ENCODE measurements at places on chromosomes 6 and 20.

- DNase-seq = no peak
Measured at GRCh38 chr6:71727632-71728294, 158.6 kb upstream of the RIMS1 start.

GRCh38 chr6:40817369-40817768 is 221.7 kb downstream of the UNC5CL start:
- DNase-seq = no peak

DNA sequence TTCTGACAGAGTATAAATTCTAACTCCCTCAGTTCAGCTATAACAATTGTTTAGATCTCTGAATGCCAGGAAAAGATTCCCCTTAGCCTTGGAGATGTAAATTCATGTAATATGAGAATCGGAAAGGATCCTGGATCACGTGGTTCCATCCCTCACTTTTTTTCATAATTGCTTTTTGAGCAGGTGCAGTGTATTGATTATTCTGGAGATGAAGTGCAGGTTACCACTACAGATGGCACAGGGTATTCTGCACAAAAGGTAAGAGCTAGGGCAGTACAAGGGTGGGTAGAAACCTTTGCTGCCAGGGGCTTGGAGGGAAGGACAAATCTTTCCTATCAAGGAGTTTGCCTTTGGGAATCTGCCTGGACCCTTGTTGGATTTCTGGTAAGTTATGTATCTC is 52.7 kb downstream of the KDM1B start:
- no peak for DNase-seq

DNA sequence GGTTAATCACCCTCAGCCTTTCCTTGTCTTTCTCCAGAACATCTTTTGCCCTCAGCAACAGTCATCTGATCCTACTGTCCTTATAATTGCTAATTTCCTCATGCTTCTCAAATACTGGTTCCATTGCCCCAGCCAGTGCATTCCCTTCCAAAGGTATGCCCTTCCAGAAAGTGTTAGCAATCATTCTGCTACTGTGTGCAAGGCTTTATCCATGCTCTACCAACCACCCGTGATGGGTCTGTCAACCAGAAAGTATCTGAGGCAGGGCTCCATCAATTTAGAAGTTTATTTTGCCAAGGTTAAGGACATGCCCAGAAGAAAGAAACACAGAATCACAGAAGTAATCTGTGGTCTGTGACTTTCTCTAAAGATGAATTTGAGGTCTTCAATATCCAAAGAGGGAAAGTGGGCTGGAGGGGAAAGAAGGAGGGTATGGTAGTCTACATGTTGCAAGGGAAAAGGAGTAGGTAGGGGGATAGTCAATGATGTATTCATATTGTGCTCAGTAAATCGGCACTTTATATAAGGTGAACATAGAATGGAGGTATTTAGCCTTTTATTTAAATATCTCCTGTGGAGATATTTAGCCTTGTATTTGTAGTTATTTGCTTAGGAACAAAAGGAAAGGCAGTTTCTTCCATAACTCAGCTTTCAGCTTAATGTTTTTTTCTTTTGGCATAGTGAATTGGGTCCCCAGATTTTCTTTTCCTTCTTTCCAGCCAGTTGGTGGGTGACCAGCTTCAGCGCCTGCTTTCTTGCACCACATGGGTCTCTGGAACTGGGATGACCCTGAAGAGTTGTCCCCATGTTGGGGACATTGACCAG is 35.2 kb upstream of the PAQR8 start:
- no peak for DNase-seq

- DNase-seq = no peak
Measured at GRCh38 chr20:51275826-51276225, 252.9 kb upstream of the KCNG1 start.

GRCh38 chr6:90025523-90026061 is 131.3 kb downstream of the GJA10 start:
- DNase-seq = no peak

- no peak for DNase-seq
Measured at GRCh38 chr6:118594877-118595276, 46.8 kb downstream of the PLN start.

DNA sequence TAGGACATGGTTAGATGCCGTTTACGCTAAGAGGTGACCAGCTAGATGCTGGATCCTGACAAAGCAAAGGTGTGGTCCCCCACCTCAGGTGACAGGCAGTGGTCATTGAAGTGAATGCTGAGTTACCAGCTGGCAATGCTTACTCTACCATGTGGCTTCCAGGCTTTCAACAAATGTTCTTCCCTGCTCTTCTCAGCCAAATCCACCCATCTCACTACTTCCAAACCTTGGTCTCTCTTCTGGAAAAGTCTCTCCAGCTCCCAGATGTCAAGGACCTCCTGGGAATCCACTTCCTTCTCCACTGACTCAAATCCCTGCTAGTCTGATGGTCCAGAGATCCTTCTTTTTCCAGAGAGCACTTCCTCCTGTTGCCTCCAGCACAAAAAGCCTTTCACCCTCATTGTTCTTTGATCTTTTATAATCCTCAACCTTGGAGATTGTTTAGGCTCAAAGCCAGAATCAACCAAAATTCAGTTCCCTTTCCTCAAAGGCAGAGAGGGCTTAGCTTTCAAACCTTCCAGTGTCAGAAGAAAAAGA is 228.0 kb downstream of the ZNF217 start:
- DNase-seq = no peak

GRCh38 chr20:59331721-59332329 is 31.4 kb downstream of the EDN3 start:
- DNase-seq = no peak

DNA sequence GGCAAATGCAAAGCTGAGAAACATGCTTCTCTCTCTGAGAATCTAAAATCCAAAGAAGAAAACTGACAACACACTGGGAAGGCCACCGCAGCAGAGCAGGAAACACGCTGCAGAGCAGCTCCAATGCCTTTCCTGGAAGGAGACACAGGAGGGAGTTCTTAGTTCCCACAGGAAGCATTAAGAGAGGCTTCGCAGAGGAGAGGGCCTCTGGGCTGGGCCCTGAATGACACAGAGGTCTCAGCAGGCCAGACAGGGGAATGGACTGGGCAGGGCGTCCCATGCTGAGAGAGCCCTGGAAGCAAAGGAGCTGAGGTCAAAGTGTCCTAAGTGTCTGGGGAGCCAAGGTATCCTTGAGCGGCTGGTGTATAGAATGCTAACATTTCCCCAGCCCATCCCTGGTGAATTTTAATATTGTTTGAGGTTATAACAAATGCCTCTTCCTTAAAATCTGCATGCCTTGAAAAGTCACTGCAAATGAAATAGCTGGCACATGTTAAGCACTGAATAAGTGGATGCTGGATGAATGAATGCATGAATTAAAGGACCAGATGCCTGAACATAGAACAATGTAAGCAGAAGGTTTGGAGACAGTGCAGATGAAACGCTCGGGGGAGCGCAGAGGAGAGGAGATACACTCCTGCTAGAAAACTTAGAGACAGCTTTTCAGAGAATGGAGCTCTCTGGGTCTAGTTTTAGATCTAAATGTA is 110.0 kb upstream of the SYNDIG1 start:
- DNase-seq = no peak

DNA sequence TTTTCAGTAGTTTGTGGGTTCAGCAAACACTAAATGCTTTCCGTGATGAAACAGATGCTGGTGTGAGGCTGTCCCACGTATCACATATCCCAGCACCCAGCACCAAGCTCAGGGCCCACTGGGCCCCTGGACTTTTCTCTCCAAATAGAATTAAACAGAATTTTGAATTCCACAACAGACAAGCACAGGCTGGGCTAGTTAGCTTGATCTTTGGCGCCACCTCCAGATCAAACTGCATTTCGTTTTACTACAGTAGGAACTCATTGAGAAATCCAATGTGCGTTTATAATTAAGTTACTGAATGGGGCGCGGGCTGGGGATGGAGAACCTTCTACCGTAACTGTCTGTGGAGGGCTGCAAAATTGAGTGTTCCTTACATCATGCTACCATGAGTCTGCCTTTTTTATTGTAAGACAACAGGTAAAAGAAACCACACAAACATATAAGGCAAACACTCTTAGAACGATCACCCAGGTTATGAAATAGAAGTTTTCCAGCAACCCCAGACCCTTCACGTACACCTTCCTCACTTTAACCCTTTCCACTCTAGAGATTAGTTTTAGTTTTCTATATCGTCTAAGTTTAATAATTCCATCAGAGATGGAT is 107.8 kb downstream of the ZFP64 start:
- no peak for DNase-seq

GRCh38 chr20:19259141-19259591 is 46.7 kb downstream of the SLC24A3 start:
- DNase-seq = no peak

- no peak for DNase-seq
Measured at GRCh38 chr20:18678549-18679419, 90.9 kb downstream of the DTD1 start.

- no peak for DNase-seq
Measured at GRCh38 chr20:18042229-18042628, 15.5 kb downstream of the OVOL2 start.

DNA sequence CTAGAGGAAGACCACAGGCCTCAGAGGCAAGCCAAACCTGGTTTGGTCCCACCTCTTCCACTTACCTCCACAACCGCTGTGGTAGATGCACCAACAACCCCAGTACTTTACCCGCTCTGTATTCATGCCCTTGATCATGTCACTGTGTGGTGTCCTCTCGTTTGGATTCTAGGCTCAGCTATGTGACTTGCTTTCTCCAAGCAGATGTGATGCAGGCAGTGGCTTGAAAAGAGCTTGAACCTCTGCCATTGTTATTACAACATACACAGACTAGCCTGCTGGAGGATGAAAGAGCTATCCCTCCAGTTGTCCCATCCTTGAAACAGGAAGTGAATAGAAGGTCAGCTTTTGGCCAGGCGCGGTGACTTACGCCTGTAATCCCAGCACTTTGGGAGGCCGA is 147.7 kb downstream of the ZNF217 start:
- no peak for DNase-seq

DNA sequence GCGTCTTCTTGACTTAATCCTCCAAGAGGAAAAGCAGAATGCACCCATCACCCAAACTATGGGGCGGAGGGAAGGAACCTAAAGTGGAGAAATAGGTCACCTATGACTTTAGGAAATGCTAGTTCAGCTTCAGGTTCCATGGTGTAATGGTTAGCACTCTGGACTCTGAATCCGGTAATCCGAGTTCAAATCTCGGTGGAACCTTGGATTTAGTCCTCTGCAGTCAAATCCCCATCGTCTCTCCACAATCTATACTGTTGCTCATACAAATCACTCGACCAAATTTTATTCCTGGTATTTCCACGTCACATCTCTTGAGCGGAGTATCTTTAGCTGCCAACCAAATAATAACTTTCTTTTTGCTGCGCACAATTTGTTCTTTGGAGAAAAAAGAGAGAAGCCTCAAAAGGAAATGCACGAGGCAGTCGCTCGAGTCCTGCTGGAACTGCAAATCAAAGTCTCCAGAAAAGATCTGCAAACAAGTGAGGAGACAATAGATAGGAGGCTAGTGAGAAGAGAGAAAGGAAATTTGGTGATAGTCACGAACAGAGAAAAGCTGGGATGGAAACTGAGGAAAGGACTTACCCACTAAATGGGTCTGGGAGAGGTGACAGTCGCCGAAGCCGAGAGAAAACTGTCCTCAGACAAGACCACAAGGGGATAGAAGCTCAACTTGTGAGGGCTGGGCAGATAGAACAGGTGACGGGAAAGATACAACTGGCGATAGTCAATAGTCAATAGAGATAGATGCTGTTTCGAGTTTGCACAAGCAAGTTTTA is 16.6 kb downstream of the POM121L2 start:
- no peak for DNase-seq

- no peak for DNase-seq
Measured at GRCh38 chr20:8639112-8639778, 429.6 kb upstream of the PLCB4 start.

DNA sequence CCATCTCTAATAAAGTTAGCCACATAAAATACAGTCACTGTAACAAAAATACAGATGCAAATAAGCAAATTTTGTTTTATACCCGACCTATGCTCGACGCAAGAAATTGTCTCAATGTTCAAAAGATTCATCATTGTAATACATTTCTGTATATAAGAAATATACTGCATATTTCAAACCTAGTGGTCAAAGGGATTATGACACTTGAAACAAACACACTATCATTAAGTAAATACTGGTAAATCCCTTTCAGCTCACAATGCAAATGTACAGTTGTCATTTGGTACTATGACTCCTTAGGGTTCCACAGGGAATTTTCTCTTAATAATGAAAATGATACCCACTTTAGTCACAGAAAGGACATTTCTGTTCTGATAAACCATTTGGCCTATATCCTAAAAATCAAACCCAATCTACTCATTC is 2.2 kb downstream of the HIVEP2 start:
- no peak for DNase-seq

DNA sequence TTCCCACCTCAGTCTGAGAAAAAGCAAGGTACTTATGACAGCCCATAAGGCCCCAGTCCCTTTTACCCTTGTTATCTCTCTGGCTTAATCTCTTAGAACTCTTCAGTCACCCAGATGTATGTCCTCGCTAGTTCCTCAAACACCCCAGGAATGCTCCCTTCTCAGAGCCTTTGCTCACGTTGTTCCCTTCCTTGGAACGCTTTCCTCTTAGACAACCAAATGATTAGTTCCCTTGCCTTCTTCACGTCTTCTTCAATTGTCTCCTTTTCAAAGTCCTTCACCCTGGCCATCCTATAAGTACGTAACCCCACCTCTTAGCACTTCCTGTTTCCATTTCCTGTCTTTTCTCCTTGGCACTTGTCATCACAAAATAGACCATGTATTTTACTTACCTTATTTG is 1.1 kb upstream of the APOBEC2 start:
- DNase-seq = no peak

DNA sequence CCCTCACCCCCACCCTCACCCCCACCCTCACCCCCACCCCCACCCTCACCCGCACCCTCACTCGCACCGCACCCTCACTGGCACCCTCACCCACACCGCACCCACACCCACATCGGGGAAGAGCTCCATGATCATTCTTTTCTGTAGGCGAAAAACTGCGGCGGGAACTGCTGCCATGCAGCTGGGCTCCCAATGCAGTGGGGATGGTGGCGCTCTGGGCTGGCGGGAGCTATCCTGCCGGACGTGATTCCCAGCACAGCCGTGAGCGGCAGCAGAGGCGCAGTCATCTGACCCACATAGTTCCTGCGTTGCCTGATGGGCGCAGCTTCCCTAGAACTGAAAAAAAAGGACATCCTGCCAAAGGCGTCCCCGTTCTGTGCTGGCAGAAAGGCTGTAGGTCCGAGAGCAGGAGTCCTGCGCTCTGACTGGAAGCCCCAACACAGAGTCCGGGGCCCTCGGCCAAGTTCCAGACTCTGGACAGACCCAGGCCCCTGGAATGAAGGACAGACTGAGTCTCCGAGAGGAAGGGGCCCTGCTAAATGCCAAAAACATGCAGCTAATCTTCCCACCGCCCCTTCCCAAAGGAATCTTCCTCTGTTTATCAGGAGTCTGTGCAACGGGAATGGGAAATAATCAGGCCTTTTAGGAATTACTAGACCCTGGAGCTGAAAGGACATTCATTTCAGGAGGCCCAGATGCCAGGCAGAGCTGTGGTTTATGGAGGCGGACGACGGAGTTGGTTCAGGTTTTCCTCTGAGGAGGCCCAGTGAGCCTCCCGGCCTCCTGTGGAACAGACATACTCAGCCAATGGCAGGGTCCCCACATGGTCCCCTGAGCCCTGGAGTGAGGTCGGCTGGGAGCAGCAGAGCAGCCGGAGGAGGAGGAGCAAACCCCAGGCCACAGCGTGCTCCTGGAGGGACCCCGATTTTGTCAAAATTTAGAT is 14.1 kb upstream of the TCFL5 start:
- no peak for DNase-seq
